ENCODE measurements at places on chromosomes 16 and 17. TPM values are rescaled to one million over a fixed set of nuclear protein-coding genes. Genes with fewer than 3 reads are reported as not detected.

DNA sequence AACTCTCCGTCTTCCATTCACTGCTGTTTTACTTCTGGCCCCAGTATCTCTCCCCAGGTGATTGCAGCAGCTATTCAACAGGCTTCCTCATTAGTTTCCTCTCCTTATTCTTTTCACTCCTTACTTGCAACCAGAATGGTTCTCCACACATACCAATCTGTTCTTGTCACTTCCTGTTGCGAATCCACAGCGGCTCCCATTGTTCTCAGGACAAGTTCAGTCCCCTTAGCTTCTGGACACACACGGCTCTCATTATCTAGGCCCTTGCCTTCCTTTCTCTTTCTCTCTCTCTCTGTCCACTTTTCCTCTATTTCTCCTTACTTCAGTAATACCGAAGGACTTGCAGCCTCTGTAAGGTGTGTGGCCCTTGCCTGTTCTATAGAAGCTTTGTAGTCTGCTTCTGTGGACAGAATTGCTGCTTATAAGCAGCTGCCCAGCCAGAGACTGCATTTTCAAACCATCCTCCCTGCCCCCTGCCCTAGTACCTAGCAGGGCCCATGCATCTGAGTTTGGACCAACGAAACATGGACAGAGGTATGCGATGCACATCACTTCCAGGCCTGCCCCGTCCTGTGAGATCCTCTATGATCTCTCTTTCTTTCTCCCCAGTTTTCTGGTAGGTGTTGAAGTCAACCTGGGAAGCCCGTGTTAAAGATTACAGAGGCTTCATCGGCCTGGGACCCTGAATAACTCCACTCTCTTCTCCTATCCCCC lies 45.7 kb downstream of the VAT1L start:
- no peak for DNase-seq

Gene PPY
- total RNA-seq: not detected

Gene CLEC19A
- total RNA-seq: under 0.01 TPM

Gene VAMP2
- 23.6 TPM for total RNA-seq

Gene MYO15B
- 19.6 TPM for total RNA-seq

GRCh38 chr17:42844761-42845555 lies 578 bp downstream of the AOC2 start:
- DNase-seq: no peak

DNA sequence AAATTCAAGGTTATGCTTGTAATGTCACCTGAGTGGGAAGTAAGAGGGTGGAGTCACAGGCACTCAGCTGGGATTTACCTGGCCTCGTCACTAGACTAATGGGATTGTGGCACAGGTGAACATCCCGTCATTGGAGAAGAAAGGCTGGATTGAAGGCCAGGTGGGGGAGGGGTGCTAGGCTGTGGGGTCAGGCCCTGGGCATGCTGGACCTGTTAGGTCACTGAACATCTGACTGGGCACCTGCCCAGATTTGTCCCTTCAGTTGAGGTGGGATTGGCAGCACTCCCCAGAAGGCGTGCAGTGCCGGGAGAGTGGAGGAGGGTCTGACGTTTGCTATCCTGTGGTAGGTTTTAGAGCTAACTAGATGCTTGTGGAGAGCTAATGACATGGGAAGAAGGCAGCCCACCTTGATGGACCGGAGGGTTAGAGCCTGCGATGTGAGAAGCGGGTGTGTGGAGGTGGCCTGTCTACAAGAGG lies 161.5 kb upstream of the ZNF267 start:
- no peak for DNase-seq
